Fibroblast of upper back skin (primary cell): ENCODE measurements at places on chromosomes 7 and 10.

DNA sequence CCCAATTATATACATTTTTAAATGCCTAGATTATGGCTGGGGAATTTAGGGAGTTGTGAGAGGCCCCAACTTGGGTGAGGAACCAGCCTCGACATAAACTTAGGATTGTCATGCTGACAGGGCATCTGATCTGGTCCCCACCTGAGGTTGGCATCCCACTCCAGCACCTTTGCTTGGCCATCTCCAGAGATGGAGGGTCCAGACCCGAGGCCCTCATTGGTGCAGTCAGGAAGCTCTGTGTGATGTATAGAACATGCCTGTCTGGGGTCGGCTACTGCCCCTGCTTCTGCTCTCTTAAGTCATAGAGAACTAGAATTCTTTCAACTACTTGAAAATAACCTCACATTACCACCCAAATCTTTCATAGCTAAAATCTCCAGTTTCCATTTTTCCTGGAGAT, 153.8 kb downstream of the NRF1 start:
- no peak for DNase-seq

GRCh38 chr10:30046476-30046875, 12.9 kb downstream of the JCAD start:
- no peak for DNase-seq

DNA sequence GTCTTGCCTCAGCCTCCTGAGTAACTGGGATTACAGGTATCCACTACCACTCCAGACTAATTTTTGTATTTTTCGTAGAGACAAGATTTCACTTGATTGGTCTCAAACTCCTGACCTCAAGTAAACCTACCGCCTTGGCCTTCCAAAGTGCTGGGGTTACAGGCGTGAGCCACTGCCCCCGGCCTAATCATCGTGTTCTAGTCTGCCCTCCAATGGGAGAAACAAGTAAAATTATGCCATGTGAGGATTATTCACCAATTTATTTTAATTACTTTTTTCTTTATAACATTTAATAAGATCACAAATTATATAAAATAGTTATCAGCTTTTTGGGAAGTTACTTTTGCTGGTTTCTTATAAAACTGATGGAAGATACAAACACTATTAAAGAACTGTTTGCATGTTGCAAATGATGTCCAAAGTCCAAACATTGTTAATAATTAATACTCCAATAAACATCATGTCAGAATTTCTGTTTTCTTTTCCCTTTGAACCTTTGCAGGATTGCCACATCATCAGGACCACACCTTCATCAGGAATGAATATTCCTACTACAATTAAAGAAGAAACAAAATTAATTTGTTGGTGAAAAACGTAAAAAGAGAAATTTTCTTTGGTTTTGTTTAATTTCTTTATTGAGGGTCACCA, 786 bp upstream of the AKR1C4 start:
- no peak for DNase-seq

- no peak for DNase-seq
Measured at GRCh38 chr10:13871776-13872175, 285.0 kb downstream of the PRPF18 start.

DNA sequence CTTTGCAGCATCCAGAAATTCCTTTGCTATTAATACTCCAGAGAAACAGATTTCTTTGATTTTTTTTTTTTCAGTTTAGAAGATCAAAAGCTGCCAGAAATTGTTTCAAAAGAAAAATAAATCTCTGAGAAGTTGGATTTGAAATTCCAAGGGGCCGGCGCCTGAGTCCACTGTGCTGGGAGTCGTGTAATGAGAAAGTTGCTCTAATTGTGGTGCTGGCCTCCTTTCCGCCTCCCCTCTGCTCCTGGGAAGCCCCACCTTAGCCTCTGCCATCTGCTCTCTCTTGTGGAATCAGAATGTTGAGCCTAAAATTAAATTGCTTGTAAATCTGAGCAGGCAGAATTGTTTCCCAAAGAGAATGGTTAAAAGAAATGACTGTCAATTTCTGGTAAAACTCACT, 93.3 kb downstream of the EMX2 start:
- DNase-seq: no peak

GRCh38 chr10:112956631-112957350, 6.7 kb downstream of the TCF7L2 start:
- DNase-seq: no peak

DNA sequence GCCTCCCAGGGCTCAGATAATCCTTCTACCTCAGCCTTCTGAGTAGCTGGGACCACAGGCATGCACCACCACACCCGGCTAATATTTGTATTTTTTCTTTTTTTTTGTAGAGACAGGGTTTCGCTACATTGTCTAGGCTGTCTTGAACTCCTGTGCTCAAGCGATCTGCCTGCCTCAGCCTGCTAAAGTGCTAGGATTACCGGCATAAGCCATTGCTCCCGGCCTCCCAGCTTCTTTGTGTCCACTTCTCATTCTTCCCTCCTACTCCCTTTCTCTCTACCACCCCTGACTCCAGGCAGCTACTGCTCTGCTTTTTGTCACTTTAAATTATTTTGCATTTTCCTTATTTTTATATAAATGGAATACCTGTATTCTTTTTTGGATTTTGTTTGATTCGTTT, 83.4 kb downstream of the PALS2 start:
- DNase-seq: no peak

DNA sequence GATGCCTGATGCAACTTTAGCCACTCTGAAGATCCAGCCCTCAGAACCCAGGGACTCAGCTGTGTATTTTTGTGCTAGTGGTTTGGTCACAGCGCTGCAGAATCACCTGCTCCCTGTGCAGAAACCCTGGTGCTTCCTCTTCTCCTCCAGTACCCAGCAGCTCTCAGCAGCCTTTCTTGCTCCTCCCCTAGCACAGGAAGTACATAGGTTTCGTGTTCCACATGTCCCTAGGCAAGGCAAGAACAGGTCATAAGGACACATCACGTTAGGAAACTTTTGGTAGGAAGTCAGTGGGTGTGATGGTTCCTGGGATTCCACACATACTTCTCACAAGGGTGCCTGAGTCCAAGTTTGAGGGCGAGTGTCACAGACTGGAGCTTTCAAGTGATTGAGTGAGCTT, 167.9 kb upstream of the PRSS1 start:
- peak; percentile 30 for DNase-seq

DNA sequence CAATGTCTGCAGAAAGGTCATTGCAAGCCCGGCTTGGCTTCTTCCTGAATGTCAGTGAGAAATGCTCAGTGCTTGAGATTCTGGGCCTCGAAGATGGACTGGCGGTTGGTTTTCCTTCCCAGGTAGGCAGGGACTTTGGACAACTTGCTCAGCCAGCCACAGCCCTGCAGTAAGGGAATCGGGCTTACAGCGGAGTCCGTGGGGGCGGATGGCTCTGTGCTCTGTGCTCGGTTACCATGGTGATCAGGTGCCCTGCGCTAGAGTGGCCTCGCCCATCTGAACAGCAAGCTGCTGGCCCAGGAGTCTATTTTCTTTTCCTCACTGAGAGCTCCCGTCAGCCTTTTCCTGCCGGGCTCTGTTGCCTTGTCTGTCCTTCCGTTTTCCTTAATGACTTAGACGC, 77.8 kb upstream of the SH2B2 start:
- no peak for DNase-seq

- no peak for DNase-seq
Measured at GRCh38 chr7:50156706-50157105, 63.7 kb upstream of the ZPBP start.

- DNase-seq: no peak
Measured at GRCh38 chr7:44473295-44473694, 17.2 kb downstream of the NUDCD3 start.

GRCh38 chr10:64458306-64458705, 937.1 kb downstream of the REEP3 start:
- no peak for DNase-seq

GRCh38 chr10:27717224-27717623, 28.4 kb downstream of the MKX start:
- DNase-seq: peak; percentile 55

DNA sequence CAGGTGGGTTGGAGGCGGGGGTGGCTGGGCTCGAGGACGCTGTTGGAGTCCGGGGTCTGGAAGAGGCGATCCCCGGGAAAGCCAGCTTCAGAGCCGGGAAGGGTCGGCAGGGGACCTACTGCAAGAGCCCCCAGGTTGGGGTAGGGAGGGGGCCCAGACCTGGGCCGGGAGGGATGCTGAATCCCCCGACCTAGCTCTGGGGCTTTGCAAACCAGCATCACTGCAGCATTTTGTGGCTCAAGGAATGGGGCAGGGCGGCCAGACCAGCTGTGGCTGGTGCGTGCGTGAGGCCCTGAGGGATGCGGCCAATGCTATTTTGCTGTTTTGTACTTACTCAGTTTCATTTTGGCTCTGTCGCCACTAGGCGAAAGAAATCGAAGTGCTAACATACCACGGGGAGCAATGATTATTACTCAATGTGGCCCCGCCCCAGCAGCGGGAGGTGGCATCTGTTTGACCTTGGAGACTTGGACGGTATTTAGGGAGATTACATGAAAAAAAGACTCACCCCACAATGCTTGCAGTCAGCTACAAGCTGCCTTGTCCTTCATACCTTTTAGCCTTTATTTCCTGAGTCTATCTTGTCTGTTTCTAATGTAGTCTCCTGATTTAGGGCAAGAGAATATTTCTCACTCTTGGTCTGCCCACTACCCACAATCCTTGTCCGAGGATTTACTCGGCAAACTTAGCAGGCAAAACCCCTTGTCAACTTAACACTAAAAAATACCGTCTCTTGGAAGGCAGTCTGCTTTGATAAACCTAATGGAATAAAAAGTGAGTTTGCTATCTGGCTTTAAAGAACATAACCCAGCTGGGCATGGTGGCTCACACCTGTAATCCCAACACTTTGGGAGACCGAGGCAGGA, 16.2 kb downstream of the HSPB1 start:
- DNase-seq: peak; percentile 86

GRCh38 chr7:115229401-115230105, 307.7 kb downstream of the MDFIC start:
- DNase-seq: no peak

DNA sequence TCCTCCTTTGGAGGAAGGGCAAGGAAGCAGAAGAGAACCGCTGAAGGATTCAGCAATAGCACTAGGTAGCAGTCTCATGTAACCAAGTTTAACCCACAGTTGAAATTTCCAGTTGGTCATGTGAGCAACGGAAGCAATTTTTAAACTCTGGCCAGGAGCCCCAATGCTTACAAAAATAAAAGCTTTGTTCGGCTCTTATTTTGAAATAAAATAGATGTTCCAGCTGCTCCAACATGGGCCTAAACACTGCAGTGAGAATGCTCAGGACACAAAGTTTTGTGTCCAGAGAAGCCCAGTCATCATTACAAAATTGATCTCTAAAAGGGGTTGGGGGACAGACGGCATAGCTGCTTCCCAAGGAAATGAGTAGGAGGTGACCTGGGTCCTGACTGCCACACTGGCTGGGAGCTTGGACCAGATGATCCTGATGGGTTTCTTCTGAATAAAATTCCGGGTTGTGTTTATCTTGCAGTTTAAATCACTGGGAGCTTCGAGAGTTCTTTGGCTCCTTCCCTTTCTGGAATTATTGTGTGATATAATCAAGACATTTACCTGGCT, 452 bp upstream of the TMEM140 start:
- DNase-seq: no peak

DNA sequence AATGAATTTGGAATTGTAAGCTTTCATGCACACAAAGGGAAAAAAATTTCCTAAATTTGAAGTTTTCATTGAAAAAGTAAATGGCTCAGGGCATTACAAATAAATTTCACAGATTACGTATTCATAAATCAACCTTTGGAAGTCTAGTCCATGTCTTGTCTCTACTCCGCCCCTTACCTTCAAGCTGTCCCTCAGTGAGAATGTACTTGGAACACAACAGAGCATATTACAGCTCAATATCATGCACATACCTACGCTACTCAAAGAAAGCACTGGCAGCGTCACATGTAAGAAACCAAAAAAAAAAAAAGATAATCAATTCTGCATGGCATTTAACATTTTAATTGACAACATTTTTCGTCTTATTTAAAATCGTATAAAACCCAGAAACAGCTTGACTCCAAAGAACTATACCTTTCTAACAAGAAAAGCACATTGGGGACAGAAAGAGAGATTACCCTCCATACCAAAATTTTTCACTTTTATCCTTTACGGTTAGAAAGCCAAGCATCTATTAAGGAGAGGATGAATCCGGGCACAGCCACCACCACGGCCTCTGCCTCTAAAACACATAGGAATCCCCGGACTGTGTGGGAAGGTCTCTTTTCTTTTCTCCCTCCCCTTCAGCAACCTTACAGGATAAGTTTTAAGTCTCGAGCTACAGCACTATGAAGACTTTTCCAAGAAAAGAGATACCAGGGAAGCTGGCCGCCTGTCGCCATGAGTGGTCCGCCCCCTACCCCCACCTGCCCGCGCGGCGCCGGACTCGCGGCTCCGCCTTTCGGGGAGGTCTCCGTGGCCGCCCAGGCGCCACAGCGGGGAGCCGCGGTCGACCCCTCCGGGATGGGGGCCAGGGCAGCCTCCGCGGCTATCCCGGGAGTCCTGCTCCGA, 1.1 kb downstream of the JMJD1C start:
- DNase-seq: peak; percentile 38

GRCh38 chr7:150405584-150406311, 26.6 kb downstream of the ZNF775 start:
- no peak for DNase-seq

GRCh38 chr7:13288516-13288915, 601.1 kb downstream of the ARL4A start:
- DNase-seq: peak; percentile 16
